Stimulated activated CD8-positive, alpha-beta memory T cell treated with anti-CD3 and anti-CD28 coated beads, Interleukin-7, amount 100 ng/mL, for 4 hours (primary cell): ENCODE measurements at places on chromosomes 12 and 14.

DNA sequence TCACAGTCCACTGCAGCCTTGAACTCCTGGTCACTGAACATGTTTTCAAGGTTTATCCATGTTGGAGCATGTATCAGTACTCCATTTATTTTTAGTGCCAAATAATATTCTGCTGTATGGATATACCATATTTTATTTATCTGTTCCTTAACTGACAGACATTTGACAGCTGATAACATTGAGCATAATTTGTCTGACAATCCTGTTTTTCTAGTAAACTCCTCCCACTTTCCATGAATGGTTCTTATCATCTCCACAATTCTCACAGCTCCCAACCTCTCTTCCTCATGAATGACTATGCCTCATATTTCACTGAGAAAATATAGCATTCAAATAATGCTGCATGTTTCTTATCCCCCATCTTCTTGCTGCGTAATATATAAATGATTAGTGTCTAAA is 33.3 kb downstream of the COCH start:
- DNase-seq = no peak

GRCh38 chr14:91090743-91091142 is 23.1 kb upstream of the DGLUCY start:
- DNase-seq = no peak

DNA sequence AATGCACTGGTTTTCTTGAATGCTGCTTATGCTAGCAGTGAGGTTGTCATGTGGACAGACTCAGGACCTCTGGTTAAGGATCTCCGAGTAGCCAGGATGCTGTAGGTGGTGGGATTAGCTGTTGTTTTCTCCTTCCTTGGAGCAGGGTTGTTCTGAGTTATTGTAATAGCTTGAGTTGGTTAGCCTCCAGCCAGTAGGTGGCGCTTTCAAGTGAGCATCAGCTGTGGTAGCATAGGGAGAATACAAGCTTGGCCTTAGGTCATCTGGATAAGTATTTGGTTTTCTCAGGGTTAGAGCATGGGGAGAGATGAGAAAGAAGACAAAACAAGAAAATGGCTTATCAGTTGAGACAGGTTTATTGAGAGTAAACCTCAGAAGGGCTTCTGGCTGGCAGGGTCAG is 299.7 kb upstream of the FBXO33 start:
- DNase-seq = no peak

GRCh38 chr12:85390266-85390665 is 110.2 kb downstream of the ALX1 start:
- no peak for DNase-seq

GRCh38 chr12:120959111-120959878 is 19.0 kb upstream of the HNF1A start:
- DNase-seq = no peak

DNA sequence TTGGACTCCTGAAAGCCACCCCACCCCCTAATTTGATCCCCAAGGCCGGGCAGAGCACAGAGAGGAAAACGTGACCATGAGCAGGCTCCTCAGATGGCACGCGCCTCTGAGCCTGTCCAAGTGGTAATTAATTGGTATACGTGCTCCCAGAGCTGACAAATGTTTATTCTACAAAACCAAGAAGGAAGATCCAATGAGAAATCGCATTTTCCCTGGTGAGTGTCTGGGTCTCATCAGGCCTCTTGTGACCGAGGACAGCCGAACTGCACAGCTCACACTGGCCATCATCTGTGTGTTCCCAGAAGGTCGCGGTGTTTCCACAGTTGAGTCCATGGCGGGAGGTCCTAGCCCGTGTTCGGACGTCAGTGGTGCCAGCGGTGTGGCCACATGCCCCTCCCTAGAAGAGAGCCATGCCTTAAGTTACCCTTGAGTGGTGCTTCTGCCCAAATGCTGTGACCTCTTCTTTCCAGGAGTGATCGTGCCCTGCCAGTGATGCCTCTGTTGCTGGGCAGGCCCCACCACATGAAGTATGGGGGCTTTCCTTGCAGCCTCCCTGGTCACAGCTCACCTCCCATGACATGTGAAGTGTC is 317.5 kb upstream of the RTL1 start:
- no peak for DNase-seq
